ENCODE measurements at places on chromosomes 12 and 14. TPM values are rescaled to one million over a fixed set of nuclear protein-coding genes. Genes with fewer than 3 reads are reported as not detected.

LRRIQ1 gene
- total RNA-seq = 8.5 TPM

GRCh38 chr12:130224613-130225012, 62.3 kb downstream of the FZD10 start:
- DNase-seq = no peak

DNA sequence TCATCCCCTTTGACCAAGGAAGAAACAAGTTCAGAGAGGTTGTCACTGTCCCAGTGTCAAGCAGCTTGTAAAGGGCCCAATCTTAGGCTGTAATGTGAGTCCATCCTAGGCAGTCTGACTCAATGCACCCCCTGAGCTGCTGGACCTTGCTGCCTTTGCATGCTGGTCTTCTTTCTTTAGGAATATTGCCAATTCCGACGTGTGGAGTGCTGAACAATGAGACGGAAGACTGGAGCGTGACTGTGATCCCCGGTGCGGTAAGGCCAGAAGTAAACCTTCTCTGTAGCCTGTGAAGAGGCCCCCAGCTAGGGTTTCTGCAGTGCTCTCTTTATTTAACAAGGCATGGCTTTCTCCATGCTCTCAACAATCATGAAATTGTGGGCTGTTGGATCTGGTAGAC, 963 bp downstream of the TCTN2 start:
- DNase-seq = no peak

- no peak for DNase-seq
These were observed 1.7 kb downstream of the PSMB11 start for GRCh38 chr14:23043754-23044153.

CD163 gene
- total RNA-seq = 329 TPM

RTN1 gene
- 5.1 TPM for total RNA-seq

- no peak for DNase-seq
These were observed 2.7 kb upstream of the TSPAN31 start for GRCh38 chr12:57741844-57742738.

DNA sequence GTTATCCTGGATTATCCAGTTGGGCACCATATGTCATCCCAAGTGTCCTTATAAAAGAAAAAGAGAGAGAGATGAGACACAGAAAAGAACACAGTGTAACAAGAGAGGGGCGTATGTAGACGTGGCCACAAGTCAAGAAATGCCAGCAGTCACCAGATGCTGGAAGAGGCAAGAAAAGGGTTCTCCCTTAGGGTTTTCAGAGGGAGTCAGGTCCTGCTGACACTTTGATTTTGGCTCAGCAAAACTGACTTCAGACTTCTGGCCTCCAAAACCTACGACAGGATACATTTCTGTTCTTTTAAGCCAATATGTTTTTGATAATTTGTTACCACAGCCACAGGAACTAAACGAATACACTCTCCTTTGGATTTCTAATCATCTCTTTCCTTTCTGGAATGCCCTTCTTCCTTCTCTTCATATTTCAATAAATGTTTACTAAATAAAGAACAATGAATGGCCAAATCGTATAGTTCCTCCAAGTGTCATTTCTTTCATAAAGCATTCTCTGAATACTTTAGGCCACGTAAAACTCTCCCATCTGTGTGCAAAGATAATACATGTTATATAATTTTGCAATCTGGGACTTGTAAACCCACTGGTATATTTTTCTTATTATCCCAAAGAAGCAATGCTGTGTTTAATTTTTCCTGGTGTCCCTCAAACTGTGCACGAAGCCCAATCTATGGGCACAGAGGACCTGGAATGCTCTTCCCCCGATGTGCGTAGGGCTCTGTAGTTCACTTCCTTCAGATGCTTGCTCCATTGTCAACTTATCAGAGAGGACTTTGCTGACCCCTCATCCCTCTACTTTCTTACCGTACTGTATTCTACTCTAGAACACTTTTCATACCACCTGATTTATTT, 303.6 kb downstream of the CEP128 start:
- DNase-seq = no peak

- DNase-seq = no peak
These were observed 440.4 kb downstream of the ADAMTS20 start for GRCh38 chr12:43111608-43112007.

DNA sequence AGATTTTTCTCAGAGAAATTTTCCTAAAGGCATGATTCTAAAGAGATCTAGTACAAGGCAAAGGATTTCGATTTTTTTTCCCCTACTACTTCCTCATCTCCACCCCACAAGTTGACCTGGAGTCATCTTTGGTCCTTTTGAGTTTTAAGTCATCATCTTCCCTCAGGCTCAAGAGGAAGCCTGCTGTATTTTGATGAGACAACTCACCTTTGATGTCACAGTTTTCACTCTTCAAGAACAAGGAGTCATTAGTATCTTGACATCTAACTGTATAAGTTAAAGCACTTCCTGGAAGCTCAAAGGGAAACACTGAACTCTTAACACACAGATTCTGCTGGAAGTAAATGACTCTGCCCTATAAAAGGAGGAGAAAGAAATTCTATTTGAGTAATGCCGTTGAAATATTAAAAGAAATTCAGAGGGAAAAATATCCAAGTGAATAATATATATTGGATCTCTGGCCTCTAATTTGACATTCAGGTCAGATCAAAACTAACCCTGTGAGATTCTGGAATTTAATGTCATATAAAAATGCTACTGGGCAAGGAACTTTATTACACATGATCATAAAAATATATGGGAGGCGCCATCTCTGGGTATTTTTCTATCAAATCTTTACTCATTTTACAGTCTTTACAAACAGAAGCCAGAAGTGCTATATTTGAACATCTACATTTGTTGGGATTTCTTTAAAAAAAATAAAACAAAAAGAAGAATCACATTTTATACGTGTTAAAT, 435.0 kb downstream of the NRXN3 start:
- no peak for DNase-seq

GRCh38 chr14:38593476-38593875, 337.6 kb upstream of the CLEC14A start:
- no peak for DNase-seq

DNA sequence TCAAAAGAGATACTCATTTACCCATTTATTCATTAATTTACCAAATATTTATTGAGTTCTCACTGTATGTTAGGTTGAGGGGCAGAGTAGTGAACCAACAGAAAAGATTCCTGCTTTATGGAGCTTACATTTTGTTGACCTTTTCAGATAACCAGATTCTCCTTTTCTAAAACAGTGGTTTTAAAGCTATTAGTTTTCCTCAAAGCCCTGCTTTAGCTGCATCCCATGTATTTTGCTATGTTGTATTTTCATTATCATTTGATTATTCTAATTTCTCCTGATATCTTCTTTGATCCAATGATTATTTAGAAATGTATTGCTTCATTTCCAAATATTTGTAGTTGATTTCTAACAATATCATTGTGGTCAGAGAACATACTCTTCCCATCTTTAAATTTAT, 53.6 kb downstream of the EML1 start:
- no peak for DNase-seq

DNA sequence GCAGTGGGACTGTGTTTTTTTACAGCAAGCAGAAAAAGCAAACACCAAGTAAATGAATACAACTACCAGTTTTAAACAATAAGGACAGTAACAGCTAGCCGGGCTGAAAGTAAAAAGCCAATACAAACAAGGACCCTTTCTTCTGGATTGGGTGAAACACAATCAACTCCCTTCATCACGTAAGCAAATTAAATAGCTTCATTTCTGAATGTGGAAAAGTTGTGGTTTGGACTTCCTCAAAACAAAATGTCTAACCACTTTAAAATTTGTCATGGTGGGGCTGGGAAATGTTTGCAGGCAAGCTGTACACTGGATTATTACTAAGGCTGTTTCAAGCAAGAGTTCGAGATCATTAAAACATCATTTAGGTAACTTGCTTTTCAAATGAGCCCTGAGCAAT, 47.4 kb downstream of the TCHP start:
- DNase-seq = no peak

RNASE3 gene
- total RNA-seq = 0.38 TPM

CFAP251 gene
- 10.8 TPM for total RNA-seq

DNA sequence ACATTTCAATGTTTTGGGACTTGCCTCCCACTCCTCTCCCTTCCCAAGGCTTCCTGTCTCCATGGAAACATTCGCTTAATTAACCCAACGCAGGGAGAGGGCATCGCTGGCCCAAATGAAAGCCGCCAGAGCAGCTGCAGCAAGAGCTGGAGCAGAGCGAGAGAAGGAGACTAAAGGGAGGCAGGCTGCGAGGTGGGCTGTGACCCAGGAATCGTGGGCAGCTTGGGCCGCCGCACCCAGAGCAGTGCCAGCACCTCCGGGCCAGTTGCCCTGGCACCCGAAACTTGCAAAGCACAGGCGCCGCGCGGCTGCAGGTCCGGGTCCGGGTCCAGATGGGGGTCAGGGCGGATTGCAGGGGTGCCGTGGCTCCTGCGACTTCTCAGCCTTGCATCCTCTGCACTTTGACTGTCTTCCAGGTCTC, 43.5 kb upstream of the PTPRQ start:
- DNase-seq = peak; percentile 64

SERPINA10 gene
- total RNA-seq = not detected

SELPLG gene
- 14.3 TPM for total RNA-seq

SNAPC1 gene
- 7.2 TPM for total RNA-seq

Data from kidney (tissue), 22 donors.